Hematopoietic multipotent progenitor cell (in vitro differentiated cells): ENCODE measurements at places on chromosomes 7 and 10. TPM values are rescaled to one million over a fixed set of nuclear protein-coding genes. Genes with fewer than 3 reads are reported as not detected.

- DNase-seq = no peak
These were observed 187.5 kb downstream of the GPAM start for GRCh38 chr10:111996103-111996502.

DNA sequence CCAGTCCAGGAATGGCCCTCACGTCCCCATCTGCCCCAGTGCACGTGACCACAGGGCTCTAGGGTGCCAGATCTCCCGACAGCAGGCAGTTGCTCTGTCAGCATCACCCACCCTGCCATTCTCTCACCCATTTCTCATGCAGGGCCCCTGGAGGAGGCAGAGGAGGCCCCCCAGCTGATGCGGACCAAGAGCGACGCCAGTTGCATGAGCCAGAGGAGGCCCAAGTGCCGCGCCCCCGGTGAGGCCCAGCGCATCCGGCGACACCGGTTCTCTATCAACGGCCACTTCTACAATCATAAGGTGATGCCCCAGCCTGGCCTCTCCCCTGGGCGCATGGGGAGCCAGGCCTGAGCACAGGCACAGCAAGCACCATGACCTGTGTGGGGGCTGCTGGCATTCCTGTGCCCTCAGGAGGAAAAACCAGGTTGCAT lies 6.1 kb upstream of the DEPP1 start:
- DNase-seq = no peak

- no peak for DNase-seq
These were observed 341.0 kb upstream of the PHF14 start for GRCh38 chr7:10632712-10633111.

GRCh38 chr7:22296916-22297315 lies 60.0 kb downstream of the RAPGEF5 start:
- DNase-seq = no peak

OR13A1 gene
- under 0.01 TPM for total RNA-seq

DNA sequence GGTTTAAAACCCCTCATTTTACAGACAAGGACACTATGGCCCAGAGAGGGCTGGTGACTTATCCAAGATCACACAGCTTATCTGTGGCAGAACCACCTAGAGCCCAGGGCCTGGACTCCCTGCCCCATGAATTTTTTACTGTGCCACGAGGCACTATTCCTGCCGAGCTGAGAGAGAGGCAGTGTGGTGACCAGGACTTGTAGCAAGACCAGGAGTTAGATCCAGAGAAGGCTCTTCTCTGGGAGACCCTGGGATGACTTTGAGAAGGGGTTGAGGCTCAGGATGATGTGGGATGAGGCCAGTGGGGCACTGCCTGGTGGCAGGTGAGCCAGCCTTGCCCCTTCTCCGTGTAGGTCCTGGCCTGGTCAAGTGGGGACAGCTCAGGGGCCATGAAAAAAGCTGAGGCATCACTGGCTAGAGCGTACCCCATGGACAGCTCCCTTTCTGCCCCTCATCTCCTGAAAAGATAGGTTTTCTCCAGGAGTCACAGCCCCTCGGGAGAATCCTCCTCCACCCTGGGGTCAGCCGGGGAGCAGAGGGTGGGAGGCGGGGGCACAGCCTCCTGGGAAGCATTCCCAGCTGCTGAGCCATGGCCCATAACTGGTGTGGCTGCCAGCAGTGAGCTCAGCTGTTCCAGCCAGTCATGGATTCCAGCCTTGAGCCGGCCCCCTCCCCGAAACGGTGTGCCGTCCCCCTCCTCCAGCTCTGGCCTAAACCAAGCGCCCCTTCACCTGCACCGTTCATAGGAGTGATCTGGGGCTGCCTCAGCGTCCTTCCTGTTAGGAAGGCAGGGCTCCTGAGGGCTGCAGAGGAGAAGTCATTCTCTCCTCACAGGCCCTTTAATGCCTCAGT lies 5.8 kb downstream of the FLNC start:
- DNase-seq = no peak

GRCh38 chr7:46583656-46584055 lies 662.6 kb upstream of the IGFBP3 start:
- DNase-seq = no peak

- DNase-seq = peak; percentile 66
These were observed 53.3 kb downstream of the WIPF3 start for GRCh38 chr7:29859524-29860185.
